ENCODE measurements at places on chromosomes 12 and 14. TPM values are rescaled to one million over a fixed set of nuclear protein-coding genes. Genes with fewer than 3 reads are reported as not detected.

ADAMTS20 gene
- not detected for total RNA-seq

SLC10A1 gene
- not detected for total RNA-seq

- DNase-seq = no peak
Measured at GRCh38 chr12:30308010-30308717, 387.5 kb downstream of the IPO8 start.

DNA sequence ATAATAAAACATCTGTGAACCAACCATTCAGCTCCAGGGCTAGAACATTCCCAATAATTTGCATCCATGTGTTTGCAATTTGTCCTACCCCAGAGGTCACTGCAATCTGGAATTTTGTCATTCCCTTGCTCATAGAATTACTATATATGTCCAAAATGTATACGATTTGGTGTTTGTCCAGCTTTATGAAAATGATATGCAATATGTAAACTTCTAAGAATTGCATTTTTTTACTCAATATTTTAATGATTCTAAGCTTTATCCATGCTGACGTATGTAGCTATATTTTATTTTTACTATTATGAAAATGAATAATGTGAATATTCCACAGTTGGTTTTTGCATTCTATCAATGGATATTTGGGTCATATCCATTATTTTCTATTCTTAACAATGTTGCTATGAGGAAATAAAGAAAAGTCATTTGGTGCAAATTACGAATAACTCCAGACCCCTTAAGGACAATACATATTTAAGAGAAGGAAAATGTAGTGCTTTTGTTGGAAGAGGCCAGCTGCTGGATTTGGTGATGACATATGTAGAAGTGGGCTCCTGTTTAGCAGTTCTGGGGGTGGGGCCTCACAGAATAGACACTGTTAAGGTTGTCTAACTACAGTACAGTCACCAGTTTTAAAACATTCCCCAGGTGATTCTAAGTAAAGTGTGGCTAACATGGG, 139.4 kb downstream of the SLC38A4 start:
- no peak for DNase-seq

EFCAB11 gene
- 5.7 TPM for total RNA-seq

DNA sequence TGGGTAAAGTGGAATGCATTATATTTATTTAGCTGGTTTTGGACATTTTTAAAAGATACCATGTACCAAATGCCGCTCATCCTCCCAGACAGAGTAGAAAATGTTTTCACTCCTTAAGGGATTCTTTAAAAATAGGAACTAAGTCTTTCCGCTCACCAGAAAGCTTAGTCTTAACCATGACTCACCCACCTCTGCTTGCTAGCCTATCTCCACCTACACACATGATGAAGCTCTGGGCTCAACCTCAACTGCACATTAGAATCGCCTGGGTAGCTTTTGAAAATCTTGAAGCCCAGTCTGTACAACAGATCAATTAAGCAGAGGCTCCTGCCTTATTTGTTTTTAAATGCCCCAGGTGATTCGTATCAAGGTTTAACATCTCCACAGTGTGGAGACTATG, 260.5 kb downstream of the NEDD1 start:
- no peak for DNase-seq

GRCh38 chr12:30269496-30269895, 426.2 kb downstream of the IPO8 start:
- no peak for DNase-seq

GRCh38 chr12:49912345-49913255, 8.9 kb upstream of the FAIM2 start:
- DNase-seq = no peak

DNA sequence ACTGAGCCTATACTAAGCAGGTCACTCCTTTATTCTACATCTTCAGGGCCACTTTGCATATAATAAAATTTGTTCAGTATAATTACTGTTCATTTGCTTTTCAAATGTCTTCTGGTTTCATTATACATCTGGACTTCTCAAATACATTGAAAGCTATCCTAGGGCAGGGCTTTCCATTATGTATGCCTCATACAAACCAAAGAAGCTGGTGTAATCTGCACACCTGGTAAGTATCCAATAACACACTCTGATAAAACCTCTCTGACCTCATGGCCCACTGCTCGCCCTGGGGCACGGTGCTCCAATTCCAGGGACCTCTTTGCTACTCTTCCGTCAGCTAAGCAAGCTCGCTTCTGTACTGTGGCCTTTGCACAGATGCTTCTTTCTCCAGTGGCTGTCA, 21.9 kb upstream of the ISM2 start:
- no peak for DNase-seq
